ENCODE measurements at places on chromosomes 6 and 20.

DNA sequence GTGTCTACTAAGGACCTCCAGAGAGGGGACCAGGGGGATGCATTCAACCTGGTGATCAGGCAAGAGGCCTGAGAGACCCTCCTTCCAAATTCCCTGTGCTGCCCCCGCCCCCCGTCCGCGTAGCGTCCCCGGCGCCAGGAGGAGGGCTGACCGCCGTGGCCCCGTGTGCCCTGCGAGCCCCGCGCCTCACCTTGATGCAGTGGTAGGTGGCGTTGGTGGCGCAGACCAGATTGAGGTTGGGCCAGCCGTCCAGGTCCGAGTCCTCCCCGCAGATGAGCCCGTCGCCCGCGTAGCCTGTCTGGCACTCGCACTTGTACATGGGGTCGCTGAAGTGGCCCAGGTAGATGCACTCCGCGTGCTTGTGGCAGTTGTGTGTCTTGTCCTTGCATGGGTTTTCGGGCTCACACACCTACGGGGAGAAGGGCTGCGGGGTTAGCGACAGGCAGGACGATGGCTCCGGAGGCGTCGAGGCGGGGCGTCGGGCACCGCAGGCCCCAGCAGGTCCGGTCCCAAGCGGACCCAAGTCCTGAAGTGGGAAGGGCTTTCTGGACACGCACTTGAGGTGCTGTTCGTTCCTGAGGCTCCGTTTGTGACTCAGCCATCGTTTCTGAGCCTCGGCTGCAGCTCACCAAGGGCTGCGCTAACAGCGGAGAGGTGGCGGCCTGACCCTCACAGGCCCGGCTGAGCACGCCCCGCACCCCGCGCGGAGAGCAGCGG, 21.7 kb downstream of the THBS2 start:
- DNase-seq = no peak

DNA sequence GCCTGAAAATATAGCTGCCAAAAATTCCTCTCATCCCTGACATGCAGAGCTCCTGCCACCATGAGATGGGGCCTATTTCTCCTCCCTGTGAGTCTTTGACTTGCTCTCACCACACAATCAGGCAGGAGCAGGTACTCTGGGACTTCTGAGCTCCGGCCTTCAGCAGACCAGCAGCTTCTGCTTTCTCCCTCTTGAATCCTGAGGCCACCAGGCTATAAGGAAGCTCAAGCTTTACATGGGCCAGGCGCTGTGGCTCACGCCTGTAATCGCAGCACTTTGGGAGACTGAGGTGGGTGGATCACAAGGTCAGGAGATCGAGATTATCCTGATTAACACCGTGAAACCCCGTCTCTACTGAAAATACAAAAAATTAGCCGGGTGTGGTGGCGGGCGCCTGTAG, 238.7 kb upstream of the RREB1 start:
- DNase-seq = no peak

- peak; percentile 7 for DNase-seq
These were observed 84.2 kb upstream of the BHLHE23 start for GRCh38 chr20:63090682-63091571.

DNA sequence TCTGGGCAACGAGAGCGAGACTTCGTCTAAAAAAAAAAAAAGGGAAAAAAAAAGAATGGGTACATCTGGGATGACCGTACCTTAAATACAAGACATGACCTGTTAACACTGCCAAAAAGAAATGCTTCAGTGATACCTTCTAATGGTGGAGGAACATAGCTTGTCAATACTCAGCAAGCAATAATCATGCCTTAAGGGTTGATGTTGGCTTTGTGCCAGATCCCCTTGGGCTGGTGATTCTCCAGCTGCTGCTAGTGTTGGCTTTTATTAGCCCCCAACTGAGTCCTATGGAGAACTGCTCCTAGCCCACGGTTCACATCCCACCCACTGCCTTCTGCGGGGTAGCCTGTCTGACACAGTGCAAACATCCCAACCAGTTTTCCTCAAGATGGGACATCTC, 134.9 kb downstream of the PLCB1 start:
- no peak for DNase-seq

GRCh38 chr20:32706486-32706885, 32.7 kb upstream of the C20orf203 start:
- DNase-seq = no peak

DNA sequence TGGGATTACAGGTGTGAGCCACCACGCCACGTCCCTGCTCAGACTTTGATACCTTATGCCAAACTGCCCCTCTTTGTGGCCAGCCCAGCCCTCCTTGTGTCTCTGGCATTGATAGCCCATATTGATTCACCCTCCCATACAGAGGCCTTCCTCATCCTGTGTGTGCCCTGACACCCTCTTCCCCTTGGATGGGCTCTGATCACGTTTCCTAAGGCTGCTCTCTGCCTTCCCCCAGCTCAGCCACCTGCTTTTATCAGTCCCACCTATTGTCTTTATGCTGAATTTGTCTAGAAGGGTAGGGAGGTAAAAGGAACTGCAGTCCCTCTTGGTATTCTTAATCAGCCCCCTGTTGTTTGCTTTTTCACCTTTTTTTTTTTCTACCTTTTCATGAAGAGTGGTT, 95.9 kb downstream of the CDKAL1 start:
- peak; percentile 54 for DNase-seq

- no peak for DNase-seq
These were observed 3.7 kb downstream of the MOCS1 start for GRCh38 chr6:39930540-39930939.

- DNase-seq = no peak
These were observed 17.3 kb downstream of the NCOA7 start for GRCh38 chr6:125808060-125808459.

GRCh38 chr6:6712449-6713403, 124.2 kb downstream of the LY86 start:
- DNase-seq = peak; percentile 24

GRCh38 chr6:43972913-43973300, 154.3 kb downstream of the MRPL14 start:
- peak; percentile 3 for DNase-seq

- peak; percentile 57 for DNase-seq
These were observed 79.3 kb upstream of the AGPAT4 start for GRCh38 chr6:161353208-161353613.

DNA sequence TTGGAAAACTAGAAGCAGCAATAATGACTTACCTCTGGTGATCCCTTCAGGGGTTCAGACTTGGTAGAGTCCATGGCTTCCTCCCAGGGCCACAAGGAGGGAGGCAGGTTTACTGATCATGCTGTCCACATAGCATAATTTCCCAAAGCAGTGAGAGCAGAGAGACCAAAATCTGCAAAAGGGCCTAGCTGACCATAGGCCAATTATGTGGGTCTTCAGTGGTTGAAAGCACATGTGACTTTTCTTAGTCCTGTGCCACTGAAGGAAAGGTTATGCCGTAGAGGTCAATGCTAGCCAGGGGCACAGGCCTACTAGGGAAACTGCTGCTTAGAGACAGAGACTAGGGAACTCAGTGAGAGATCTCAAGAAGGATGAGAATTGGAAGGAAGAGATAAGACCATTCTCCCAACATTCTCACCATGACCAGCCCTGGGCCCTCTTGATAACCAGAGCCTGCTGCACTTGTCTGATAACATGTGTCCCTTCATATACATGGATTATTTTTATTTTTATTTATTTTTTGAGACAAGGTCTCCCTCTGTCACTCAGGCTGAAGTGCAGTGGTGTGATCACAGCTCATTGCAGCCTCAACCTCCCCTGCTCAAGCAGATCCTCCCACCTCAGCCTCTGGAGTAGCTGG, 2.0 kb upstream of the GTPBP2 start:
- DNase-seq = no peak

DNA sequence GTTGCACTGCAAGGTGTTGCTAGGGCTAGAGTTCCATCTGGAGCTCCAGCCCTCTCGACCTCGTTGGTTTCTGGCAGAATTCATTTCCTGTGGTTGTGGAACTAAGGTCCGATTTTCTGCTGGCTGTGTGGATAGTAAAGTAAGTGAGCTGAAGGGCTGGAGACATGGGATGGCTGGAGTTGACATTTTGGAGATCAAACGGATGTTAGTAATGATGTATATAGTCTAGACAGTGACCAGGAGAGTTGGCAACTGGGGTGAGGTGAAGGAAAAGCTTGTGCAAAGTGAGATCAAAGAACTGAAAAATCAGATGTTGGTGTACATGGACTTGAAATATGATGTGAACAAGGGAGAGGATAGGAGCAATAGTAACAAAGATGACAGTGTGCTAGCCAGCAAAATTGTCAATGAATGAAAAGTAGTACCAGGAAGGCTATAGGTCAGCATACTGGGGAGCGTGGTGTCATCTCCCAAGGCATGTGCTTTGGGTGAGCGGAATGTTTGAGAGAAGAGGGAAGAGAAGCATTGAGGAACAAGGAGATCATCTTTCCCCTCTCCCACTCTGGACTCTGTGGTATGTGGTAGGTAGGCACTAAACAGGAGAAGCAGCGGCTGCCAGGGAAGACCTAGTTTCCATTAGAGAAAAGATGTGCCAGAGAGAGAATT, 7.8 kb downstream of the QRSL1 start:
- DNase-seq = no peak

GRCh38 chr20:36836591-36837269, 39.2 kb upstream of the TLDC2 start:
- peak; percentile 79 for DNase-seq
